ENCODE measurements at places on chromosomes 12 and 14.
A peak's percentile ranks its signal among the peaks of the same experiment; 100 is the strongest.

GRCh38 chr14:106513302-106513701 lies 986.9 kb downstream of the TMEM121 start:
- no peak for DNase-seq

- no peak for DNase-seq
These were observed 152.2 kb upstream of the HIF1A start for GRCh38 chr14:61542848-61543790.

DNA sequence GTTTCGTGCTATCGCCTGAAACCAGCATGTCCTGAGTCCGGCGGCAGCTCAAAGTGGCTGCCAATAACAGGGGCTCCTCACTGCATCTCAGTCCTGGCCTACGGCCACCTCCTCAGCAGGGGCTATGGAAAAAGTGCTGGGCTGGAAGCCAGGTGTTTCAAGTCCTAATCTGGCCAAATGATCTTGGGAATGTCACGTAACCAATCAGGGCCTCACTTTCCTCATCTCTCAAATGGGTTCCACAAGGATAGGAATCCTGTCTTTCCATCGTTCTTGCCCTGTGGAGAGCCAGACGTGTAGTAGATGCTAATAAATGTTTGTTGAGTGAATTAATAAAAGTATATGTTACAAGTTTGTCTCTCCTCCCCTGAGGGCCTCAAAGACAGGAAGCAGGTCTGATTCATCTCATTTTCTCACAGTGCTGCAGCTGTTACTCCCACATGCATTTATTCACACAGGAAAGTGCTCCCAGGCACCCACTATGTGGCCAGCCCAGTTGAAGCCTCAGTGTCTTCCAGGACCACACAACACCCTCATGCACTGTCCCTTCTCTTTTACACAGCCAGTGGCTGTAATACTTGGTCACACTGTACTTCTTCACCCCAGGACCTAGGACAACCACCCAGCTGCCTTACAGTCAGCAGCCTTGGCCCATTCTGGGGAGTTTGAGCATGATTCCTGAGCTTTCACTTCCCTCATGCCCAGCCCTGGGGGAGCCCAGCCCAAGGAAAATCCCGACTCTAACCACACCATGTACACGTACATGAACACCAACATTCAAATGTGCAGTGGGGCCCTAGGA lies 5.0 kb downstream of the CMKLR1 start:
- no peak for DNase-seq

GRCh38 chr12:6039894-6040601 lies 84.4 kb downstream of the VWF start:
- DNase-seq: peak; percentile 42

GRCh38 chr14:70724110-70724509 lies 82.4 kb downstream of the TTC9 start:
- no peak for DNase-seq

GRCh38 chr12:13007496-13008233 lies 7.6 kb upstream of the HEBP1 start:
- DNase-seq: no peak

DNA sequence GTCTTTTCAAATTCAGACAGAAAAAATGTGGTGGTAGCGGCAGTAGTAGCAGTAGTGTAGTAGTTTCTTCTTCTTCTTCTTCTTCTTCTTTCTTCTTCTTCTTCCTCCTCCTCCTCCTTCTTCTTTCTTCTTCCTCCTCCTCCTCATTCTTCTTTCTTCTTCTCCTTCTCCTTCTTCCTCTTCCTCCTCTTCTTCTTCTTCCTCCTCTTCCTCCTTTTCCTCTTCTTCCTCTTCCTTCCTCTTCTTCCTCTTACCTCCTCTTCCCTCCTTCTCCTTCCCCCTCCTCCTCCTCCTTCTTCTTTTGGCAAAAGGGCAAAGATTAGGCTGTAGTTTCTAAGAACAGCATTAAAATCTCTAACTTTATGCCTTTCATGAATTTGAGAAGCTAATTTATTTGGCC lies 59.6 kb upstream of the INSM2 start:
- no peak for DNase-seq

- DNase-seq: no peak
These were observed 227.7 kb upstream of the TMEM260 start for GRCh38 chr14:56351861-56352260.

DNA sequence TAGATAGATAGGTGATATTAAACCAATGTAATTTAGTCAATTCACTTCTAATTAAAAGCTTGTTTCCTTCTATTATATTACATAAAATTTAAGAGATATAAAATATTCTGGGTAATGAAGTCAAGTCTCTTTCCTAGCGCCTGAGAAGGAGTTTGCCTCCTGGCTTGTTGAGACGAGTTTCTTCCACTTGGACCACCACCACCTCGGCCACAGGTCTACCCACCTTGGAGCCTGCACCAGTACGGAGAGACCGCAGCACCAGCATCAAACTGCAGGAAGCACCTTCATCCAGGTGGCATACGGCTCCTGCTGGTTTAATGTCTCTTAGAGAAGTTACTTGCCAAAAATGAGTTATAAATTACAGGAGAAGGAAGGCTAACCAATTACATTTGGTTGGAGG lies 79.0 kb upstream of the SLCO1C1 start:
- DNase-seq: no peak

- DNase-seq: no peak
These were observed 204.4 kb downstream of the SYT1 start for GRCh38 chr12:79069009-79069408.

DNA sequence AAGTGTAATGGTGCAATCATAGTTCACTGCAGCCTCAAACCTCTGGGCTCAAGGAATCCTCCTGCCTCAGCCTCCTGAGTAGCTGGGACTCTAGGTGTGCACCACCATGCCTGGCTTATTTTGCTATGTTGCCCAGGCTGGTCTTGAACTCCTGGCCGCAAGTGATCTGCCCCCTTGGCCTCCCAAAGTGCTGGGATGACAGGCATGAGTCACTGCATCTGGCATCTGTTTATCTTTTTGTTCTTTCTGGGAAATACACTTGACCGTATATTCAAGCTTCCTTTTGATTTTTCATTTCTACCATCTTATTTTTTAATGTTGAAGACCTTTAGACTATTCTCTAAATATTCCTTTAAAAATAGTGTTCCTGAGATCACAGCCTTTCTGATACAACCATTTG lies 82.4 kb upstream of the OSBPL8 start:
- no peak for DNase-seq

GRCh38 chr12:6536894-6537579 lies 2.7 kb downstream of the GAPDH start:
- DNase-seq: no peak

GRCh38 chr14:103391048-103391447 lies 5.8 kb downstream of the MARK3 start:
- DNase-seq: no peak

DNA sequence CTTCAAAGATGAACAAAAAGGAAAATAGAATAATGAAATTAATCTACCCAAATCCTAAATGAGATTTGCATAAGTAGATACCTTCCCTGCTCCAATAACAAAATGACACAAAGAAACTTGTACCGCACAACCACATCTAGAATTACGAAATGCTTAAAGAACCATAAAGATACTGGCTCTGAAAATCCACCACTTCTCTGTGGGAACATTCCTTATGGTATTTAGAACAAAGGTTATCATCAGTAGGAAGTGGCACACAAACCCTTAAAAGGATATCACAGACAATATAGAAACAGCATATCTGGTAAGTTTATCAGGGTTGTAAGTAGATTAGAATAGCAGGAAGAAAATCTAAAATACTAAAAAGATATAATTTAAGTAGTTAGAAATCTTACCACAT lies 11.6 kb downstream of the IAPP start:
- DNase-seq: no peak

DNA sequence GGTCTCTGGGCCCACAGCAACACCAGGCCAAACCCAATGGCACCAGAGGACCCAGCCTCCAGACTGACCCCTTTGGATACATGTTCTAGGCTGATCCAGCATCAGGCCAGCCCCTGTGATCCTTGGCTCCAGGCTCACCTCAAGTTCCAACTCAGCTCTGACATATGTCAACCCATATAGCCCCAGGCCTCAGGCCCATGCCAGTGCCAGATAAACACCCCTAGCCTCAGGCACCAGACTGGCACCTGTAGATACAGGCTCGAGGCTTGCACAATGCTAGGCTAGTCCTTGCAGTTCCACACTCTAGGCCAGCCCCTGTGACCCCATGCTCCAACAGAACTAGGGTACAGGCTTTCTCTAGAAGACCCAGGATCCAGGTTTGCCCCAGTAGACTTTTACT lies 287.5 kb downstream of the KCNC2 start:
- DNase-seq: no peak

- DNase-seq: peak; percentile 83
These were observed 20.2 kb downstream of the KRT8 start for GRCh38 chr12:52884526-52885293.

GRCh38 chr14:98548071-98548686 lies 723.8 kb downstream of the BCL11B start:
- no peak for DNase-seq

GRCh38 chr12:71061451-71061850 lies 96.3 kb downstream of the TSPAN8 start:
- no peak for DNase-seq

GRCh38 chr12:4643747-4644146 lies 5.1 kb downstream of the AKAP3 start:
- DNase-seq: no peak

- no peak for DNase-seq
These were observed 54.3 kb downstream of the PLEKHG7 start for GRCh38 chr12:92756898-92757596.

DNA sequence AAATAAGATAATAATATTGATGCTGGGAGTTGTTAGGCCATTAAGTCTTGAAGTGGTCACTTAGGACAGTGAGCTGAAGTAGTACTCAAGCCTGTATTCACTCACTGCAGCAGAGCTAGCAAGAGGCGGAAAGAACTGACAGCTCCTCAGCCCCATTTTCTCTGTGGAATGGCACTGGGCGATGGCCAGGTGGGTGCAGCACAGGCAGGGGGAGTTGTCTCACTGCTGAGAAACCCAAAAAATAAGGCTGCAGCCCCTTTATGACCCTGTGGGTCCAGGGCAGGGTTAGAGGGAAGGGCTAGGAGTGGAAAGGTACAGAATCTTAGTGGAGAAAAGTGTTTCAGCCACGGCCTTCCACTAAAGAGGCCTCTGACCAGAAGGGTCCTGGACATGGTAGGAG lies 35.5 kb downstream of the PDZRN4 start:
- DNase-seq: no peak

GRCh38 chr12:131751335-131751734 lies 40.4 kb downstream of the SFSWAP start:
- DNase-seq: no peak

DNA sequence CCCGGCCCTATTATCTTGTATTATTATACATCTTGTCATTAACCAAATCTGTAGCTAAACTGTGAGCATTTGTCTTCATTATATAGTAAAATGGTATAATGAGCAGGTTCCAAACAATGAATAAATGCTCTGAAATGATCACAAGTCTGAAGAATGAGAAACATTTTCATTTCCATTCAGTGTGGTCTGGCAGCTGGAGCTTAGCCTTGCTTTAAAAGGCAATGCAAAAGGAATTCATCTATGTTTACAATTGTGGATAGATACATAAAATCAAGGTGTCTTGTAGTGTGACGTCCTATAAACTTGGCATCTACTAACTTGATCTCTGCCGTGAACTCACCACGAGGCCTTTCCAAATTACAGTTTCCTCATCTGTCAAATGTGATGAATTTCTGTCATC lies 168.3 kb downstream of the RMST start:
- DNase-seq: no peak

DNA sequence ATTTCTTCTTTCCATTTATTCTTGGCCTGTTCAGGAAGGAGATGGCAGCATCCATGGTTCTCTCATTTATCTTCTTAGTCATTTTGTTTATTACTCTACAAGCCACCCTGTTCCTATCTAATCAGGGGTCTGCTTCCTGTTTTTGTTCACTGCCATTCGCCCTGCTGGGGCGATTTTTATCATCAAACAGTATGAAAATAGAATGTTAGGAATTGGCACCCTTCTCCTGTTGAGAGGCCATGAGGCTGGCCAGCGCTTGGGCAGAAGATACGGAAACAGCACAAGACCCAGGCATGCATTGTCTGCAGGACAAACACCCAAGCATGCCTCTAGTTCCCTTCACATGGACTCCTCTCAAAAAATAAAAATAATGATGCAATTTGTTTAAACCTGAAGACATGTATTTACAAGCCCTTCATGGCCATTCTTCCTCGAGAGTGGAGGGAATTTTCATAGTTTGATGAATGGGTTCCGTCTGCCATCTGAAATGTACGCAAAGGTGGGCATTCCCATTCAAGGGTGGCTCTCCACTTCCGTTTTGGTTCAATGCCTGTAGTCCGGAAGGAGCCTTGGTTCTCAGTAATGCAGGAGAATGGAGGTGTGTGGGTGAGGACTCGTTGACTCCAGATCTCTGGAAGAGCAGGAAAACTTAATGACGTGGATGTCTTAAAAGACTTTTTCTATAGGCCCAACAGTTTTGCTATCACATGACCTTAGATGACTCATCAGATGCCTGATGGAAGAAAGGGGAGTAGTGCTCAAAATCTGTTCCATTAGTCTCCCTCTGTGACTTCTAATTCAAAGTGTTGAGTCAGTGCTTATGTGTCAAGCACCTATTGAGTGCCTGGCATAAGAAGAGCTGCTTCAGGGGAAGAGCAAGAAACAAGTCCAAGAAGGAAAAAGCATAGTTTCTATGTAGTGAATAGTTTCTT lies 252.4 kb upstream of the TBX3 start:
- no peak for DNase-seq

DNA sequence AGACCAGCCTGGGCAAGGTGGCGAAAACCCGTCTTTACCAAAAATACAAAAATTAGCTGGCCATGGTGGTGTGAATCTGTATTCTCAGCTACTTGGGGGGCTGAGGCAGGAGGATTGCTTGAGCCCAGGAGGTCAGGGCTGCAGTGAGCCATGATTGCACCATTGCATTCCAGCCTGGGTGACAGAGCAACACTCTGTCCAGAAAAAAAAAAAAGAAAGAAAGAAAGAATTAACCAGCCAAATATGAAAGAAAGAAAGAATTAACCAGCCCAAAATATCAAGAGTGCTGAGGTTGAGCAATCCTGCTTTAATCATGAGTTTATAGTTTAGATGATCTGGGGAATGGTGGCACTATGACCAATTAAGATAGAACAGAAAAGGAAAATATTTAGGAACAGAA lies 3.5 kb upstream of the ACTN1 start:
- no peak for DNase-seq

GRCh38 chr12:76533331-76533730 lies 26.2 kb downstream of the OSBPL8 start:
- no peak for DNase-seq

Data from activated CD4-positive, CD25-positive, alpha-beta regulatory T cell treated with anti-CD3 and anti-CD28 coated beads, Interleukin-2, amount 50 U/mL, for 72 hours (primary cell).